NCI-H526 (cell line): ENCODE measurements at places on chromosomes 7 and 10.

DNA sequence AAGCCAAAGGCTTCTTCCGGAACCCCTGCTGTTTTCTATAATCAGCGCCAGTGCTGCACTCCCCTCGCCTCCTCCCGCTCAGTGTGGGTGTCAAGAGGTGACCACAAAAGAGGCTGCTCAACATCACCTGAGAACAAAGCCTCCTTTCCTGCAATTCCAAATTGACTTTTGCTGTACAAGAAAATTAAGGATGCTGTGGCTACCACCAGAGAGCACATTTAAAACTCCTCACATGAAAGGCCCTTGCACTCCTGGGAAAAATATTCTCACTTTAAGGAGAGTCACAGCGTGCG lies 96.4 kb downstream of the HIPK2 start:
- DNase-seq: no peak

GRCh38 chr7:134993877-134994456 lies 7.7 kb downstream of the AGBL3 start:
- DNase-seq: no peak

GRCh38 chr7:50389961-50390360 lies 60.2 kb downstream of the FIGNL1 start:
- DNase-seq: no peak

- no peak for DNase-seq
These were observed 6.8 kb downstream of the FFAR4 start for GRCh38 chr10:93573051-93573909.

DNA sequence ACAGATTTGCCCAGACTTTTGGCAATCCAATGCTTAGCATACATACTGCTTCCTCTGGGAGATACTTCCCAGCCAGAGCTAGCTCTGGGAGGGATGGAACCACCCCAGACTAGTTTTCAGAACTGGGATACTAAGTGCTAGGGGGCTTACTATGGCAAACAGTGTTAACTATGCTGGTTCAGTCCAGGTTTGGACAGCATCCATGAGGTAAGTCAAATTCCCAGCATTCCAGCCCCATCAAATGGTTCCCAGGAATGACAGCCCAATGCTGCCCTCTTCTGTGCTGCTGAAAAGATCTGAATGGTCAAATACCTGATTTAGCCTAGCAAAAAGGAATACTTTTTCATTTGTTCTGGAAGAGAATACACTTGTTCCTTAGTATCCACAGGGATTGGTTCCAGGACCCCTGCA lies 141.7 kb upstream of the CCDC6 start:
- DNase-seq: peak; percentile 13

DNA sequence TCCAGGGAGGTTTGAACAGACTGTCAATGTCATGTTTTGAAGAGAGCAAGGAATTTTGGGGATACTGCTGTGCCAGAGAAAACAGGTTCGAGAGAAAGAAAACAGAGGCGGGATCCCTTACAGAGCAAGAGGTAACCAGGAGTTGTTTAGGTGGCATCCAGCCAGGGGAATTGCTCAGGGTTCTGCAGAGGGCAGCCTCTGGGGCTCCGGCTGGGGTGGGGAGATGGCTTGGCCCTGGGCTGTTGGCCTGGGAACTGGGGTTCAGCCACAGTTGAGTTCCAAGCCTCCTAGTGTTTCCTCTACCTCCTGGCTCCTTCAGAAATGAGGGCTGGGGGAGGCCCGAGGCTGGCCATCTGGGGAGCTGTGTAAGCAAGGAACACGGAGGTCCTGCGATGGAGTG lies 68.0 kb downstream of the CAMK1D start:
- DNase-seq: no peak

DNA sequence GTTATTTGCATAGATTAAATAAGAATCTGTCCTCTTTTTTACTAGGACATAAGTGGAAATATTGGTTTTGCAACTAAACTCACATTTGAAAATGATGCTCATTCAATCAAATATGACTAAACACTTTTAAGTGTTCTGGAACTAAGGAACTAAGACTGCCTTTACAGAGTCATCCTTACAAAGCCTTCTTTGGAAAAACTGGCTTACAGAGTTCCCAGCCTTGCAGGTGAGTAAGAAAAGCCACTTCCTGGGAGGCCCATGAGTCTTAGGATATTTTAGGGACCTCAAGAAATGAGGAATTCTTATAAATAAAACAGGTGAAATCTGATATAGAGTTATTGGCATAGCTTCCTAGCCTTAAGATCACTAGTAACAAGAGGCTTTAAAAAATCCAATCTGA lies 135.5 kb downstream of the ALOX5 start:
- DNase-seq: no peak

GRCh38 chr7:6640246-6640721 lies 3.2 kb downstream of the ZNF316 start:
- peak; percentile 31 for DNase-seq

DNA sequence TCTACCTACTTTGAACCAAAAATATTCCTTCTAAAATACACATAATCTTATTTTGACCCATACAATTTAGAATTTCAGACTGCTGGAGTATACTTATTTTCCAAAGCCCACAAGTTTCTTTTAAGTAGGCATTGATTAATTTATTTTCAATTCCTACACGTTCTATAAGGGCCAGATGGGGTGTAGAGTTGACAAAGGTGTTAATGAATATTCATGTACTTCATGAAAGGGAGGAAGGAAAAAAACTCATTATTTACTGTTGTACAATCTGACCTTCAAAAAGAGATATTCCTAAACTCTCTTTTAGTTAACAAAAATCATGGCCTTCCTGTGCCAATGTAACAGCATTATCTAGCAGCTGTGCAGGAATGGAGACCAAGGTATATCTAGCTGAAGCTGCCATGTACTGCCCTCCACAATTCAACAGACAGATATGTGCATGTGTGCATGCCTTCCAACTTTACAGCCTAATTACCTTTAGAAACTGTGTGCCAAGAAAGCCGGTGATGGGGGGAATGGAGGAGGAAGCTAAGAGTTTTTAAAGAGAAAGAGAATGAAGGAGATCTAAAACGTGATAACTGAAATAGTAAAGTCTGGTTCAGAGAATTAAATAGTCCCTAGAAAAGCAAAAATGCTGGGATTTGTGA lies 108.9 kb downstream of the UPF2 start:
- no peak for DNase-seq

GRCh38 chr10:70528741-70529362 lies 50.3 kb downstream of the PALD1 start:
- DNase-seq: peak; percentile 26

GRCh38 chr10:122045212-122045611 lies 56.2 kb downstream of the TACC2 start:
- DNase-seq: no peak

DNA sequence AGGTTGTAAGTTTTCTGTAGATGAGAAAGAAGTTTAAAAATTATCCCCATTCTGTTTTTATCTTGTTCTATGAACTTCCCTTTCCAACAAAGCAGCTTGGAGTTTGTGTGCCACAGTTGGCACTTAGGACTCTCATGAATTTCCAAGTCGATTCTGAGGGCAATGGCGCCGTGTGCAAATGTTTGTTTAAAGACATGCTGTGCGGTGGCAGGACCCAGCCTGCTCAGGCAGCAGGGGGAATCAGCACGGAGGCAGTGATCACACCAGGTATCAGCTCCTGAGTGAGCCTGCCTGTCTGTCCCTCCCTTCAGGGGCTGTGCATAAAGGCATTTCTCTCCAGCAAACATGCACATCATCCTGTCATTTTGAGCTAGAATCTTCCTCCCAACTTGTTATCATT lies 109.8 kb upstream of the WDR11 start:
- DNase-seq: peak; percentile 1

DNA sequence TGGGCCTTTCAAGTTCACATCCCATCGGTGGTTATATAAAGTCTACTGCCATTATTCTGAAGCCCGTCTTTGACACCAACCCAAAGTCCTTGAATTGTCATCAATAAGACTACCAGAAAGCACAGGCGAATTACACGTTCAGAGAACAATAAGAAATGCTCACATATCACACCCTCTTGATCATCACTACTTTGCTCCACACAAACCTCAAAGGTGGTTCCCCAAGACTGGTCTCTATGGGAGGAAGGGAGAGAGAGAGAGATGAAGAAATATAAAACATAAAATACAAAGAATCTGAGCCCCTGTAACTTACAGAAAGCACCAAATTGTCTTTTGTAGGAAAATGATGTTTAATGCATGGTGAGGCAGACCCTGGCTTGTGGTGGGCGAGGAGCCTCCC lies 4.4 kb downstream of the HIPK2 start:
- DNase-seq: no peak

DNA sequence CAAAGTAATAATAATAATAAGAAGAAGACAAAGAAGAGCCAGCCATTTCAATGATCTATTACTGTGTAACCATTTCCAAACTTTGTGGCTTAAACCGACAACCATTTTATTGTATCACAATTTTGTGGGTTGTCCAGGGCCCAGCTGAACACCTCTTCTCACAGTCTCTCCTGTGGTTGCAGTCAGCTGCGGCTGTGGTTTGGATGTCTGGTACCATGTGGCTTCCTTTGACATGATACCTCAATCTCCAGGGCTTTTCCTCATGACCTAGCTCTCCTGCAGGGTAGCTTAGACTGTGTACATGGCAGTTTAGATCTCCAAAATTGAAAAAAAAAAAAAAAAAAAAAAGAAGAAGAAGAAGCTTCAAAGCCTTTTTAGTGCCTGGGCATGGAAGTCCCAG lies 72.6 kb upstream of the NFKB2 start:
- DNase-seq: no peak

GRCh38 chr7:114048386-114049235 lies 129.8 kb upstream of the PPP1R3A start:
- no peak for DNase-seq

- no peak for DNase-seq
These were observed 59.7 kb downstream of the LRGUK start for GRCh38 chr7:134186801-134187200.

- DNase-seq: no peak
These were observed 421.1 kb upstream of the FOXK1 start for GRCh38 chr7:4260867-4261600.

GRCh38 chr10:123574109-123574698 lies 92.0 kb upstream of the GPR26 start:
- no peak for DNase-seq

GRCh38 chr7:101659706-101660105 lies 30.6 kb upstream of the MYL10 start:
- DNase-seq: no peak

DNA sequence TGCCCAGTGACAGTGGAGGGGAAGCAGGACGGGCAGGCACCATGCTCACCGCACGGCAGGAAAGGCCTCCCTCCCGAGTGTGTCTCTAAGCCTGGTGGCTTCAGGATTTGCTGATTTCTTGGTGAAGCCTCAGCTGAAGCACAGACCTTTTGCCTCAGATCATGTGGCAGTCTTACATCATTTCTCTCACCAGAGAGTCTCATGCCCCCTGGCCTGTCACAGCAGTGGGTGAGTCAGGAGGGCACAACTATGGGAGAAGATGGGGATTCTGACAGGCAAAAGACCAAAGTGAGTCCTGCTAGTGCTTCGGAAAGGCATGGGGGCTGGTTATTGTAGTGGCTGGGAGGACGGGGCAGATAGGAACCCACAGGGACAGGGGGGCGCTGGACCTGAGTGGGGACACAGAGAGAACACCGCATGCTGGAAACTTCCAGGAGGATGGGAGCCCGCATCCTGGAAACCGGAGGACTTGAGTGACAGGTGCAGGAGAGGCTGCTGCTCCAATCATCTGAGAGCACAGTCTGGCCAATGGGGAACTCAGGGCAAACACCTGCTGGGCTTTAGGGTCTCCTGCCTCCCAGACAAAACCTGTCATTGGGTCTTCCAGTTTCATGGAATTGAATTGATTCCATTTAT lies 166.8 kb downstream of the ADARB2 start:
- no peak for DNase-seq

- DNase-seq: no peak
These were observed 22.7 kb upstream of the WASHC2A start for GRCh38 chr10:50044941-50045664.

- DNase-seq: no peak
These were observed 185.1 kb downstream of the CTTNBP2 start for GRCh38 chr7:117688126-117688525.

DNA sequence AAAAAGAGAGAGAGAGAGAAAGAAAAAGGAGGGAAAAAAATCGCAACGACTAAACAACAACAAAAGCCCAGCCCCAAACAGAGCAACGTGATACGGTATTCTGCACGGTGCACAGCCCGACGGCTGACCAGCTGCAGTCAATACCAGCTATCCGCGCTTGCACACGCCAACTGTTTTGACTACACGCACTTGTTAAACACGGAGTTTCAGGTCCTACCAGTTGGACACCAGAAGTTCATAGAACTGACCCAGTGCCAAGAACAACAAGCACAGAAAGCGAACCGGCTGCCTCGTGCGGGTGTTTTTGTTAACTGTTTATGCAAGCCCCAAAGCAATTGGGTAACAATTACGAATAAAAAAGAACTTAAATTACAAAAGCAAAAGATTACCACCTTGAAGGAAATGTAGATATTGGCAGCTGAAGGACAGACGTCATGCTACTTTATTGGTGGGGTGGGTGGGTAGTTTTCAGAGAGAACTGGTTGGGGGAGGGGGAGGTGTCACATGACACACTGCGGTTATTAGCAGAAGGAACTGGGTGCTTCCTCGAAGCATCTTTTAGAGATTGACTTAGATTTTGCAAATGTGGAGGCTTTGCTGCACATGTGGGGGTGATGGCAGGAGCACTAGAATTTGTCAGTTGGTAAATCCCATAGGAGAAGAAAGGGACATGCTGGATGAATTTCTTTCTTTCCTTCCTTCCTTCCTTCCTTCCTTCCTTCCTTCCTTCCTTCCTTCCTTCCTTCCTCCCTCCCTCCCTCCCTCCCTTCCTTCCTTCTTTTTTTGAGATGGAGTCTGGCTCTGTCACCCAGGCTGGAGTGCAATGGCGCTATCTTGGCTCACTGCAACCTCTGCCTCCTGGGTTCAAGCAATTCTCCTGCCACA lies 110.6 kb upstream of the EFCAB10 start:
- DNase-seq: peak; percentile 81

- DNase-seq: no peak
These were observed 163.3 kb downstream of the SVIL start for GRCh38 chr10:29471544-29471859.

DNA sequence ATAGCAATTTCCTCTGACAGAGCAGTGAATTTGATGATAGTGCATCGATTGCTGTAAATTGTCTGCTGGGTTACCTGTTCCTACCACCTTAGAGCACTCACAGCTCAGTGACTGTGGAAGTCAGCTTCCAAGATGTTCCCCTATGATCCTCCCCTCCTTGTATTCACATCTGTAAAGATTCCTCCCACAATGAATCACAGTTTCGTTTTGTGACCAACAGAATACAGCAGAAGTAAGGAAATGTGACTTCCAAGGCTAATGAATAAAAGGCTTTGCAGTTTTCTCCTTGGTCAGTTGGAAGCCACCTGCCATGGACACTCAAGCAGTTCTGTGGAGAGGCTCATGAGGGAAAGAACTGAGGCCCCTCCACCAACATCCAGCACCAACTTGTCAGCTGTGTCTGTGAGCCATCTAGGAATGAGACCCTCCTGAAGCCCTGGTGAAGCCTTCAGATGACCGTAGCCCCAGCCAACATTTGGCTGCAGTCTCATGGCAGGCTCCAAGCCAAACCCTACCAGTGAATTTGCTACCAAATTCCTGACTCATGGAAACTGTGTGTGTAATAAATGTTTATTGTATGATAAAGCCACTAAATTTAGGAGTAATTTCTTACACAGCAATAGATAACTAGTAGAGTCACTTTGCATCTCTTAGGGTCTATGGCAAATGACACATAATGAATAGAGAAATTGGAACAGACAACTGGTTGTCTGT lies 309.5 kb upstream of the NPVF start:
- no peak for DNase-seq

GRCh38 chr10:62769574-62770242 lies 34.8 kb upstream of the ADO start:
- DNase-seq: no peak
